ENCODE measurements at places on chromosomes 4 and X.

GRCh38 chr4:48709901-48710300, 70.2 kb downstream of the FRYL start:
- DNase-seq = no peak

DNA sequence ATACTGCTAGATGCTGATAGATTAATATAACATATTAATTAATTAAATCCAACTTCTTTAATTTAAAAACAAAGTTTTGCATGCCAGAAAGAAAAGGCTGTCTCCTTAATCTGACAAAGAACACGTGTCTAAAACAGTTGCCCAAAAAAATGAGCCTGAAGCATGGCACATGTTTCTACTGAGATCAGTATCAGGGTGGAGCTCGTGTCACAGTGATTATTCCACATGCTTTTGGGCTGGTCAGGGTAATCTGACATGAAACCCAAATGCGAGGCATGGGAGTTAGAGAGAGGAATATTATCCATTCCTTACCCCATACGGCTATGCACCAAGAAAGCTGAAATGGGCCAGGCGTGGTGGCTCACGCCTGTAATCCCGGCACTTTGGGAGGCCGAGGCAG, 79.4 kb upstream of the ADRA2C start:
- no peak for DNase-seq

DNA sequence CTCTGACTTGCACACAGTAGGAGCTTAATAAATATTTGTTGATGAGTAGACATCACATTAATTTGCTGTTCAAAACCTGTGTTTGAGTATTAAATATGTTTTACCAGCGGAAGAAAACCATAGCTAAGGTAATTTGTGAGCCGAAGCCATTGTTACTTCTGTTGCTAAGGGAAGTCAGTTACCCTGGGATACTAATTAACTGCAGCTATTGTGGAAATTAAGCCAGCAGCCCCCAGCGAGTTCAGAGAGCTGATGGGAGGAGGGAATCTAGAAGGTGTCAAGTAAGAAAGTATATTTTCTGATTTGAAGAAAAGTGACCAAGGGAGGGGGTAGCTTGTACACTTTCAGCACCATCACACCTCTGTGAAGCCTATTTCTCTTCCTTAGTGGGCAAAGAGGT, 76.7 kb upstream of the IGSF1 start:
- DNase-seq = no peak

- no peak for DNase-seq
These were observed 113.5 kb downstream of the VSIG4 start for GRCh38 chrX:65926095-65927019.

DNA sequence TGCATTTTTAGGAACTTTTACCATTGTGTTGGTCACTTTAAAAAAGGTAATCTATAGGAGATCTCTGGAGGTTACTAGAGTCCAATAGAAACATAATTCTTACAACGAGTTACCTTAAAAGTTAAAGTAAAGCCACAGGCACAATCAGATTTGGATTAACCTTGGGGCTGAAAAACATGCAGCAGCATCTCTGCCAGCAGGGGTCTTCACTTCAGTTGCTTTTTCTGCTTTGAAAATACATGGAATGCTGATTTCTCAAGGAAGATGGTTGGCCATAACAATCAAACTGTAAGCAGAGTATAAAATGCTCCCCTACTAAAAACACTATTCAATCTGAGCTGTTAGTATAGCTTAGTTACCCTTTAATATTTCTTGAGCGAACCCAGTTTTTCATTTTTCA, 1072.3 kb upstream of the PCDH10 start:
- DNase-seq = no peak

DNA sequence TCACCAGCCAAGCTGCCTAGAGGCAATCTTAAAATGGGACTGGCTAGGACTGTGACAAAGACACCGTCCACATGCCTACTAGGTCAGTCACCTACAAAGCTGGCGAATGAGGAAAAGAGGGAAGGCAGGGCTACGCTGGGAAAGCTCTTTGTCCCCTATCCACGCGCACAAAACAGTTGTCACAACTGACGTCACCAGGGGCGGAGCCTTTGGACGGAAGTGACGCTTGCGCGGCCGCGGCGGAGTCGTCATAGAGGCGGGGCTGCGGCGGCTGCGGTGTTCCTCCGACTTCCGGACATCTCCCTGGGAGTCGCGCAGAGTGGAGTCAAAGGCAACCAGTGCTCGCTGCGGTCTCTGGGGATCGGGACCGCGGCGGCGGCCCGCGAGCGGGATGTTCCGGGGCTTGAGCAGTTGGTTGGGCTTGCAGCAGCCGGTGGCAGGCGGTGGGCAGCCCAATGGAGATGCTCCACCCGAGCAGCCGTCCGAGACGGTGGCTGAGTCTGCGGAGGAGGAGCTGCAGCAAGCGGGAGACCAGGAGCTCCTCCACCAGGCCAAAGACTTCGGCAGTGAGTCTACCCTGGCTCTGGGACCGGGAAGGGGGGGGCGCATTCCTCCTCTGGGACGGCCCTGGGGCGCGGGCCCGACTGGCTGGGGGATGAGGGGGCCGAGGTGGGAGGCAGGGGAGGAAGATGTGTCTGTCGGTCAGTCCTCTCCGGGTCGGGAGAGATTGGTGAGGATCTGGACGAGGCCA, at the start of gene SYAP1:
SYAP1 (plus strand) TSS at position 279 of the 751 bp plus-strand sequence; CDS start at position 392, 113 bp downstream.
- DNase-seq = peak; percentile 93

GRCh38 chr4:168695288-168695687, 198.4 kb downstream of the PALLD start:
- DNase-seq = no peak

DNA sequence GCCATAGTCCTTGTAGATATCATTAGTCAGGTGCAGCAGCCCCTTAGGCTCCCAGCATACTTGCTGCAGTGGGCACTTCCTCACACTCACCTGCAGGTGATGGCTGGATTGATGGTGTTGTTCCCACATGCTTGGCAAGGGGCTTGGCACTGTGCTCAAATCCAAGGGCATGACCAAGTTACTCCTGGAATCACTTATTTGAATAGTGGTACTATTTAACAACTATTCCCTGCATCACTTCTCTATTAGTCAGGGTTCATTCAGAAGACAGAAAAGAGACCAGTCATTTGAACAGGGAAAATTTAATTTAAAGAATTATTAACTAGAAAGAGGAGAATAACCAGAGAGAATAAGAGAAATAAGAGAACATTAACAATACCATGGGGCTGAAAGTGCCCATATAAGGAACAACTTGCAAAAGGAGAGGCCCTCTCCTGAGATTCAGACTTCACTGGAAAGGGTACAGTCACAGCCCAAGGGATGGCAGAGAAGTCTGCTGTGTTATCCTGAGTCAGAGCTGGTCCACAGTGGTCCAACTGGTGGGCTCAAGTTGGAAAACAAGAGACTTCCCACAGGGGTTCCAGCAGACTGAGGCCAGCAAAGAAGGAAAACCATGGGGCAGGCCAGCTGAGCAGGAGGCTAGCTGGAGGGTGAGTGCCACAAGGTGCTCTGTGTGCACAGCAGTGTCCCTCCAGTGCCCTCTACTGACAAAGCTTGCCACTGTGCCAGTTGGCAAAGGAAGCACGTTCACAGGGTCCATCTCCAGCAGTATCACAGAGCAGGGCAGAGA, 9.8 kb downstream of the SPP1 start:
- DNase-seq = peak; percentile 33
